Muscle of arm (tissue), 14 donors: ENCODE measurements at places on chromosomes 5 and 9.

GRCh38 chr5:50606179-50606578 is 60.3 kb upstream of the PARP8 start:
- no peak for DNase-seq

DNA sequence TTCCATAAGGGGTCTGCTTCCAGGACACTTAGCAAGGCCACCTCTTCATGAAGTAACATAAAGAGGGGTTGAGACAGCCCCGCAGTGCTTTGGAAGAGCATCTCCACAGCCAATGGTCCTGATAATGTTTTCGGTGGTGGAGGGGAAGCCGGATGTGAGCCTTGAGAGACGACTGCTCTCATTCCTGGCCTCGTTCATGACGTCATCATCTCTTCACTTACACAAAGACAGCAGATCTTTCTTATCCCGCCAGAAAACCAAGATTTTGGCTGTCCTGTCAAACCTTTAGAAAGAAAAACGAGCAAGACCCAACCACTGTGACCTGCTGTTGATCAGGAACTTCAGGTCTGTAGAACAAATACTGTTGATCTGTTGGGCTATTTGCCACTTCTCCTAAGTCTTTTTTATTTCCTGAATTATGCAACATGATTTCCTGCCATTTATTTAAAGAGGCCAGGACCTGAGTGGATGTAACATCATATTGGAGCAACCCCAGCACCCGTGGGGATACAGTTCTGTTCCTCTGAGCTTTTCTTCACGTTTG is 89.0 kb upstream of the IRX2 start:
- DNase-seq: no peak

GRCh38 chr9:32403567-32404260 is 19.3 kb downstream of the ACO1 start:
- DNase-seq: no peak

DNA sequence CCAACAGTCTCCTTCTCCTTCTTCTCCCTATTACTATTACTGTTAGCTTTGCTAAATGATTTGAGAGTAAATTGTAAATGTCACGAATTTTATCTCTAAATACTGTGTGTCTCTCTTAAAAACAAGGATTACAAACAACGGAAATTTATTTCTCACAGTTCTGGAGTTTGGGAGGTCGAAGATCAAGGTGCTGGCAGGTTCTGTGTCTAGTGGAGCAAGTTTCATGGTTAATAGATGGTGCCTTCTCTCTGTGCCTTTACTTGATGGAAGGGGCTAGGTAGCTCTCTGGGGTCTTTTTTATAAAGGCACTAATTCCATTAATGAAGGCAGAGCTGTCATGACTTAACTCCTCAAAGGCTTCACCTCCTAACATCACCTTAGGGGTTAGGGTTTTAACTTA is 237.9 kb downstream of the MAN2A1 start:
- DNase-seq: no peak

GRCh38 chr9:35960039-35960655 is 2.2 kb upstream of the OR2S2 start:
- DNase-seq: no peak

DNA sequence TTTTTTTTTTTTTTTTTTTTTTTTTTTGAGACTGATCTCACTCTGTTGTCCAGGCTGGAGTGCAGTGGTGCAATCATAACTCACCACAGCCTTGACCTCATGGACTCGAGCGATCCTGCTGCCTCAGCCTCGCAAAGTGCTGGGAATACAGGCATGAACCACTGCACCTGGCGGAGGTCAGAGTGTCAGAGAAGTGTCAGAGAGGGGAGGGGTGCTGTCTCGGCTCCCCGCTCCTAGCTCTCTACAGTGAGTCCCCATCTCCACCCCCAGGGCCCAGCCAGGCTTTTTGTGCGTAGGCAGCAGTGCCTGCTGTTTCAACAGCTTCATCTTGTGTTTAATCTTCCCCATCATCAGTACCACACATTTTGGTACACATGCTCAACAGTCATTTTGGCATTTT is 38.3 kb downstream of the SAR1B start:
- no peak for DNase-seq

DNA sequence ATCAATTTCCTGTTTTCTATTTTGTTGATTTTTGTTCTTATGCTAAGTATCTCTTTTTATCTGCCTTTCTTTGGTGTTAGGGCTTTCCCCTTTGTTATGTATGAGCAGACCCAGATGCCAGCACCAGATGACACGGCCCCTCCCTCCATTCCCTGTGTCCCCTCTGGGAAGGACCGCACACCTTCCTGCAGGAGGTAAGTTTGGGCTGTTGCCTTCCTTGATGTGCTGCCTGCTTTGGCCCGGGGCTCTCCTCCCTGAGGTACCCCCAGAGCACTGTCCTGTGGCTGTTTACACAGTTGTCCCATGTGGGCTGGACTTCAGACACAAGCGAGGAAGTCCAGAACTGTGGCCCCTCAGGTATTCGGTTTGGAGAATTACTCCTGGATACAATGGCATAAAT is 343.8 kb upstream of the IRX1 start:
- DNase-seq: no peak

- DNase-seq: no peak
Measured at GRCh38 chr9:124357721-124358361, 57.4 kb downstream of the PSMB7 start.

- DNase-seq: no peak
Measured at GRCh38 chr5:178283520-178283919, 50.9 kb upstream of the PHYKPL start.

DNA sequence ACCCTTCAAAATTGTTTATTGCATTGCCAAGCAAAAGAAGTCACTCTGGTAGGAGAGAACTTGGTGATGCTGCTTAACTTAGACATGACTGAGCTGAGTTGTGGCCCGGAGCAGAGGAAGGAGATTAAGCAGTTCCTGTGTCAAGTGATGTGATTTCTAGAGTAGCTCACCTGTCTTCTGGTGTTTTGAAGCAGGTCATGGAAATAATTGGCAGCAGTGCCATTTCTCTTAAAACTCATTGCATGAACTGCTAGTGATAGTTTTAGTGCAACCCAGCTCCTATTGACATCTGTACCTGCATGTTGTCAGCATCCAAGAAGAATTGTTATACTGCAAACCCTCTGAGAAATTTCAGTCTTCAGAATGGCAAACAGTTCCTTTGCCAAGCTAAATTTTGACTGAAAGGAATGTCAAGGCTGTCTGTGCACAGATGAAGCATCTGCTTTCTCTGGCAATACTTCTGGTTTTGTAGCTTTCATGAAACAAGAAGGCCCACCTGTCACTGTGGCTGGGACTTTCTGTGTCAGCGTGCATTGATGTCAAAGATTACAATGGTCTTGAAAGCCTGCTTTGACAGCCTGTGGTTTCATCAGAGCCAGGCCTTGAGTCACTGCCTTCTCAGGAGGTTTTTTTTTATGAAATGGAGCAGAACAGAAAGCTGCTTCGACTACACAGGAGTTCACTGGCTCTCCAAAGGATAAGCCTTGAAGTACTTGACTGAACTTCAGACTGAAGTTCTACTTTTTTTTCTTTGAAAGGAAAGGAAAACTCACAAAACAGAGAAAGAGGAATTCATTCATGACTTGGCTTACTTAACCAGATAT is 90.6 kb downstream of the RALGPS1 start:
- DNase-seq: no peak

DNA sequence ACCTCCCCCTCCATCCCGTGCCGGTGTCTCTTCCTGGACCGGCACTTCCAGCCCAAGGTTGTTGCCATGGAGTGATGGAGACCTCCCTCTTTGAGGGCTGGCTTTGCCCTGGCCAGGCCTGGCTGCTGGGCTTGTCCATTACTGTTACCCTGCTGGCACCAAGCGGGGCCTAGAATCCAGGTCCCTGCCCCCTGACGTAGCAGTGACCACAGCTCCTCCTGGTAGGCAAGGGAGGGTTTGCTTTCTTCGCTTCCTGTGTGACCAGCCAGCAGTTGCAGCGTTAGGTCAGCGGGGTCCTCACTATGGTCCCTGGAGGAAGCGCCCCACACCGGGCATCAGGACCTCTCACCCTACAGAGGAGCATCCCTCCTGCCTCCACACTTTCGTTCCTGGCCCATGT is 146.7 kb upstream of the COL5A1 start:
- no peak for DNase-seq

GRCh38 chr9:135447126-135447525 is 32.5 kb upstream of the PPP1R26 start:
- no peak for DNase-seq

DNA sequence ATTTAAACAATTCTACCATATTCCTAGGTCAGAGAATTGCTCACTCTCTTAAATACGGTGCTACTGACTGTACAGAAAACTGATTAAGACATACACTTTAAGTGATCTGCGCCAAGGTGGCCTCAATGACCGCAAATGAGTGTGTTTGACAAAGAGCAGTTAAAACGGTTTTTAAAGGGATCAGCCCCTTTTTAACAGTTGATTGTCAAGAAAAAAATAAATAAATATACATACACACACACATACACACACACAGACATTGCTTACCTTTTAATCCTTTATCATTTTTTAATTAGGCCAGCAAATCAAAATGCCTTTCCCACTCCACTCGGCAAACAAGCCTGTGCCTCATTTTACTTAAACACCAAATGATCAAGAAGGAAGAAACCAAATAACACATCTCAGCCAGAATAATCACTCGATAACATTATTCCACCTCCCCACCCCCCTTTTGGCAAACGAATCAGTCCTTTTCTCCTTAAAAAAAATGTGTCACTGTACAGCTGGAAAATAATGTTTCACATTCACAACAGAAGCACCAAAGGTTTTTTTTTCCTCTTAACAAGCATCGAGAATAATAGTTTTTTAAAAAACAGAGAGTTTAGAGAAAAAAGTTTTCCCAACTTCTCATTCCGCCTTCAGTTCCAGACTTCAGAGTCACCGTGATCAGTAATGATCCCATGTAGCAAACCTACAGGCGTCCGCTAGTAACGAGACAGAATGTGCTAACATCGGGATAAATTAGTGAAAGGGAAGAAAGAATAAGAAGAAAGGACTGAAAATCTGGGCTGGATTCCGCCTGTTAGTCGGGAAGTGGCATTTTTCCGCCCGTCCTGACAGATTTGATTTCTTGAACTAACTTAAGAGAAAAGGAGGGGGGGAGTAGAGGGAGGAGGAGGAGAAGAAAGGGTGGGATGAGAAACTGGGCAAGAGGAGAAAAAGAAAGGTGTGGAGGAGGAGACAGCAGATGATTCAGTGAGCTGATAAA is at the start of gene ZNF608:
ZNF608 (minus strand) TSS at position 712 of the 988 bp plus-strand sequence. CDS start 1,650 bp downstream, outside the sequence.
- peak; percentile 82 for DNase-seq

GRCh38 chr5:141960018-141960417 is 2.0 kb upstream of the PCDH12 start:
- no peak for DNase-seq

DNA sequence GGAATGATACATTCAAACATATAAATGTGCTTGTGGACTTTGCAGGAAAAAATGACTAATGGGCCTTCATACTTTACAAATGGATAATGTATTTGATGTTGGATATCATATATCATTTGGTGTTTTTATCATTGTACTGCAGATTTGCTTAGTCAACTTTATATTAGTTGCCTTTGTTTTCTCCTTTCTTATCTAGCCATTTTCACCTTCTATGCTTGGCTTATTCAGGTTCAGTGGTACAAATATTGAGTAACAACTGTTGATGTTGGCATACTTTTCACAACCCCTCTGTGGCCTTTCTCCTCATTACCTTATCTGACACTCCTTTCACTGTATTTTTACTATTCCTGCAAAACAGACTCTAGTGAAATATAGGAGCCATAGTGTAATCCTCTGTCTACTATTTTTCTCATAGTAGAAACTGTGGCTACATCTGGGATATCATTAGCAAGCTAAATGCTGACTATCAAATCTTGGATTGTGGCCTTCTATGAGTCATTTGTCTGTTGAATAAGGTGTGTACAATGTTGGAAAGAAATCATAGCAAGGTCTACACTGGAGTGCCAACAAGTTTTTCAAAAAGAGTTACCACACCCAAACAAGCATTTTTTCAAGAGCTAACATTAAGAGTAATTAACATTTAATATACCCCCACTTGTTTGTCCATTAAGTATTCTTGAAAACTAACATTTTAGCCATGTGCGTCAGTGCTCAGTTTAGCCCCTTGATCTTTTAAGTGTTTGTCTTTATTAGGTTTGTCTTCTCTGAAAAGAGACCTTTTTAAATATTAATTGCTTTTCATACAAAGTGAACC is 330.1 kb downstream of the ADGRV1 start:
- DNase-seq: no peak

DNA sequence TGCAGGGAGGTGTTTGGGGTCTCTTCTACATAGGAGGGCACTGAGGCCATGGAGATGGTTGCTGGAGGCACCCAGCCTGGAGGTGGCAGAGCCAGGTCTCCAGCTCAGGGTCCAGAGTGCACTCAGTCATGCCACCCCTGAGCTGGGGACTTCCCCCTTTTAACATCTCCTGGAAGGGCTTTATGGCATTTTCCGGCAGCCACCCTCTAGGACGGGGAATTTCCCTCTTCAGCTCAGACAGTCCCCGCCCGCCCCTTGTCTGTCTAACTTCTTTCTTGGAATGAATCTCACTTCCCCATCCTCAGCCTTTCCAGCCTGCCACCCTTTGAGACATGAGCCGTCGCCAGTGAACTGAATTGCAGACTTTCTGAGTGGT is 49.9 kb downstream of the COL15A1 start:
- DNase-seq: no peak
